Colonic mucosa (tissue), 4 donors: ENCODE measurements at places on chromosomes 7 and 10.

DNA sequence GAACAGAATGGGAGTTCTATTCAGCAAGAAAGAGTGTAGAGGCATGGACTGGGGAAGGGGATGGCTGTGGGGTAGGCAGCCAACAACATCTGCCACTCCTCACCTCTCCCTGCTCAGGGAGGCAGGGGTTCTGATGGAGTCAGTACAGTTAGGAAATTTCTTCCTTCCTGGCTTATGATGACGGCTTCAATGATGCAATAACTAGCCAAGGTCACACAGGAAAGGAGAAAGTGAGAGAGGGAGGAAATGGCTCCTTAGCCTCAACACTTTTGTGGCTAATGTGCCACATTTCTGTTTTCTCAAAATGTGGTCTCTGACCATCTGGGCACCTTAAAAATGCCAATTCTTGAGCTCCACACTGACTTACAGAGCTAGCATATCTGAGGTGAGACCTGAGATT lies 79.3 kb upstream of the PDZD8 start:
- DNase-seq, result no peak

- no peak for DNase-seq
These were observed 166.2 kb downstream of the CHCHD3 start for GRCh38 chr7:132915647-132916046.

DNA sequence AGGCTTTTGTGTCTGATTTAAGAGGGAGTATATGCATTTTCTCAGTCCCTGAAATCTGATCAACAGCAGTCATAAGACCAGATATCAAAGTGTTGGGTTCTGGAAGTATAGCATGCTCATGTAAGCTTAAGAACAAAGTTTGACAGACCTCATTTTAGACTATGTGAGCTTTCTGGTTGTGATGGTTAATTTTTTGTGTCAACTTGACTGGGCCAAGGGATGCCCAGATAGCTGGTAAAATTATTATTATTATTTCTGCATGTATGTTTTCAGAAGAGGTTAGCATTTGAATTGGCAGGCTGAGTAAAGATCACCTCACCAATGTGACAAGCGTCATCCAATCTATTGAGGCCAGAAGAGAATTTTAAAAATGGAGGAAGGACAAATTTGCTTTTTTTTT lies 63.5 kb upstream of the FRMD4A start:
- DNase-seq, result no peak

DNA sequence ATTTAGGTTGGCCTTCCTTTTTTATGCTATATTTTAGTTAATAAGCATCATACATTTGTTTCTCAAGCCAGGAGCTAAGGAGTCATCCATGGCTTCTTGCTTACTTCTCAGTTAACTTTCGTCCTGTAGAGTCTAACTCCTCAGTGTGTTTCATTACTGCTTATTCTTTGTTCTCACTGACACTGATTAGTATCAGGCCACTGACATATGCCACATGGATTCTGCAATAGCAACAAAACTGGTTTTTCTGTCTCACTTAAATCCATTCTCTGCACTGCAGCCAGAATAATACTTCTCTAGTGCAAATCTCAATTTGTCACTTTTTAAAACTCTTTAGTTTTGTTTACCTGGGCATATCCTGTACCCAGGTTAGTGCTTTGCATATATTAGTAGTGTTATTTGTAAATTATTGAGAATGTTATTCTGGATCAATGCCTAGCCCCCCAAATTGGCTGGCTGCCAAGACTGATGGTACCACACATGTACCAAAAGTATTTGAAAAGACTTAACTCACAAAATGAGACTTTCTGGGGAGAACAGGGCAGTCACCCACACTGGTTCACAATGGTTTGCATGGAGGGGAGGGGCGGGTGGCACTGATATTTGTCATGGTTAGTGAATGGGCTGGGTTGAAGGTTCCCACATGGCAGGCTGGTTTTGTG lies 79.1 kb downstream of the CCSER2 start:
- DNase-seq, result no peak

GRCh38 chr7:136325027-136325426 lies 347.9 kb upstream of the MTPN start:
- no peak for DNase-seq
